ENCODE measurements at places on chromosomes 1 and 21.

DNA sequence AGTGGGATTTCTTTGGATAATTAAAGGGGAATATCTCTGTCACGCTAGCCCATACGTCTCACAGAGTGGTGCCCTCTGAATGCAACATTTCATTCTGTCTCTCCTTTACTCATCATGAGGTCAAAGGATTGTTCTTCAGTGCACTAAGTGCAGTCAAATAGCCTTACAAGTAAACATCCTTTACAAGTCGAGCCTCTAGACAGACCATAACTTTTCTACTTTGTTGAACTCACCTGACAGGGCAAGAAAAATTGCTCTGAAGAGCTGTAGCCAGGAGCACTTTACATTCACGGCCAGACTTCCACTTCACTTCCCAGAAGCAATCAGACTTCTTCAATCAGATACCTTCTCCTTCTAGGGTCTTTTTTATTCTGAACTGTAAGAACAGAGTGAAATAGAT is 768.0 kb upstream of the TMPRSS15 start:
- DNase-seq, result no peak

GRCh38 chr1:56390934-56391731 is 188.2 kb downstream of the PLPP3 start:
- no peak for DNase-seq

DNA sequence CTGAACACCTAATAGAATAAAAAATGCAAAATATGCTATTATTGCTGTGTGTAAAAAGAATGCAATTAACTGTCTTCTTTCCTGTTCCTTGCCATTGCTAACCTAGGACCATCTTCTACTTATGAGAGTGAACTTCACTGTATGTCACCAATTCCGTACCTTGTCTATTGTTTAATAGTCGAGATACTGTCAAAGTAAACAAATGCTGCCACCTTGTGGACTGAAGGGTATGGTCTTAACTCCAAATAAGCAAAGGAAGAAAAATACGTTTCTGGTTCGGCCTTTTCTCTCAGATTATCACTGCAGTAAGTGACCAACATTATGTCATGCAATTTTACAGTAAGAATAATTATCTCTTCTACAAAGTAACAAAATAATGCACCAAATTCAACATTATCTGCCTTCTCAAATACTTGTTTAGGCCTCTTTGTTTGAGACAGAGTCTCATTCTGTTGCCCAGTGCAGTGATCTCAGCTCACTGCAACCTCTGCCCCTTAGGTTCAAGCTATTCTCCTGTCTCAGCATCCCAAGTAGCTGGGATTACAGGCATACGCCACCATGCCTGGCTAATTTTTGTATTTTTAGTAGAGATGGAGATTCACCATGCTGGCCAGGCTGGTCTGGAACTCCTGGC is 133.4 kb downstream of the COP1 start:
- DNase-seq, result no peak

DNA sequence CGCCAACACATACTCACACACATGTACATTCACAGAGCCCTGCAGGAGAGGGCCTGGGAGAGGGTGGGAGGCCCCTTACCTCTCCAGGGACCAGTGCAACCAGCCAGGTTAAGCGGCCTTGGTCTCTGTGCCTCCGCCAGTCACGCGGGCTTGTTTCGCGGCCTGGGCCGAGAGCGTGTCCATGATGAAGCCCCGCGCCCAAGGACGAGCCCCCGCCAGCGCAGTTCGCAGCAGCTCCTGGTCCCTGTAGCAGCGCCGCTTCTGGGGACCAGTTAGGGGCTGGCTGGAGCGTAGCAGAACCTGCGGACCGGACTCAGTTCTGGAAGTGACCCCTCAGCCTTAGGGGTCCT is 7.3 kb upstream of the FAM167B start:
- DNase-seq, result no peak

- no peak for DNase-seq
Observed at GRCh38 chr1:214698559-214698958, 95.6 kb downstream of the CENPF start.

DNA sequence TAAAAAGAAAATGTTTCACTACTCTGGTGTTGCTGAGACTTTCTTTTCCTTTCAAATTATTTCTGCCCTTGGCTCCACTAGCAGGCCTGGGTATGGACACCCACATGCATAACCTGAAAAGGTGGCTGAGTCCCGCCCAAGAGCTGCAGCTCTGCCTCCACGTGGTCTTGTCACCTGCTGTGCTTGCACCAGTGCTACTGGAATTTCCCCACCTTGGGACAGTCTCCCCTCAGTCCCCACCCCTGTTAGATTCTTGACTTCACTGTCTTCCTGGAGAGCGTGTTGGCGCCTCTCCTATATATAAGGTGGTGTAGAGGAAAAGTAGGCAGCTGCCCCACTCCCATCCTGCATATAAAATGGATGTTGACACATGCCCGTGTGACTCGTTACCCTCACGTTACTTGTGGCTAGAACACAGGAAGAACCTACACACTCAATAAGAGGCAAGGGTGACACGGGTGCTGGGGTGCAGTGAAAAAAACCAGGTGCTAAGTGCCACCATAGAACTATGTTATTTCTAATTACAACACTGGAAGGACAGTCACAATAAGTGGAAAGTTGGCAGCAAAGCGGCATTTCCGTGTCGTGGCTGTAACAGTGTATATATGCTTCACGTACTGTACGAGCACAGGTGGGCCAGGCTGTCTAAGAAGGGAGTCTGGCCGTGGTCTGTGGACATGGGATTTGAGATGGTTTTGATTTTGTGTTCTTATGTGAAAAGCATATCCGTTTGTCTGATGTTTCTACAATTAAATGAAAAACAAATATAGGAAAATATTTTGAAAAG is 61.0 kb downstream of the POFUT2 start:
- no peak for DNase-seq

DNA sequence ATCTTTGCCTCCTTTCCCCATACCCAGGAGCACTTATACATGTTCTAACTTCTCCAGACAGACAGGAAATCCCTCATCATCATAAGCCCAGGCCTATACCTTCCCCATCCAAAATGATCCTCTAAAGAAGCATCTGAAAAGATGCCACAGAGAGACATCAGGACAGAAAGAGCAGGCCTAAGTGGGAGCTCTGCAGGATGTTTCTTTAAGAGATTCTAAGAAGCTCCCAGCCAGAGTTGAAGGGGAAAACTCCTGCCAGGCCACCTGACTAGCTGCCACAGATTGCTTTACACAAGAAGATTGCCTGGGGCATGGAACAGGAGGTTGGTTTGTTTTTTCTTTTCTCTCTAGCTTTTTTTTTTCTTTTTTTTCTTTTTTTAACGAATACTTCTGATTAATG is 275.8 kb downstream of the VAV3 start:
- DNase-seq, result no peak

- no peak for DNase-seq
Observed at GRCh38 chr1:172393354-172393753, 27.1 kb upstream of the C1orf105 start.

- DNase-seq, result no peak
Observed at GRCh38 chr1:2415801-2416208, 3.4 kb upstream of the PEX10 start.

GRCh38 chr21:41634211-41634694 is 126.3 kb upstream of the TMPRSS2 start:
- DNase-seq, result no peak

DNA sequence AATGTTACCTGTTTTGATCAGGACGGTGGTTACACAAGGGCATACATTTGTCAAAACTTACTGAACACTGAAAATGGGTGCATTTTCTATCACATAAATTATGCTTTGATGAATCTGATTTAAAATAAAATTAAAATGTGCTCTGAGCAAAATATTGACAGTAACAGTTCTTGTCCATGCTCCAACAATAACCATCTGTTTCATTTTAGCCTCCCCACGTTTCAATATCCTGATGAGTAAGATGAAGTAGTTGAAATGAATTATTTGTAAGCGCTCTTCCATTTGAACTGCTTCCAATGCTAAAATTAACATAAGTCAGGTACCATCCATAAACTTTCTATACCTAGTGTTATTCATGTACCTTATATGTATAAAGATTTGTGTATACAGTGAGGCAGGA is 365.4 kb downstream of the LTN1 start:
- no peak for DNase-seq

DNA sequence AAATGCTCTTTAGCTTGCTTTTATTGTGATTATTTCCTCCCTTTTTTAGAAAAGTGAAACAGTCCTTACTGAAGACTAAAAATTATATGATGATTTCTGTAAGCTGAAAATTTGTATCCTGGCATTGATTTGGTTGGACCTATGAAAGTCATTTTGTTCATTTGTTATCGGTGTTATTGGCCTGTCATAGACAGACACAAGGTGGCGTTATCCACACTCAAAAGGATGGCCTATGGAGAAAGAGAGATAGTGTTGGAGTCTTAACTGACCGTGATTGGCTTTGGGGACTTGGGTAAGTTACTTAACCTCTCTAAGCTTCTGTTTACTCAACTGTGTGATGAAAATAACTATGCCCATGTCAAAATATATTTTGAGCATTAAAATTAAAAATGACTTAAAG is 203.6 kb upstream of the CHODL start:
- DNase-seq, result no peak

- DNase-seq, result peak; percentile 77
Observed at GRCh38 chr1:47175227-47175934, 14.5 kb downstream of the PDZK1IP1 start.

DNA sequence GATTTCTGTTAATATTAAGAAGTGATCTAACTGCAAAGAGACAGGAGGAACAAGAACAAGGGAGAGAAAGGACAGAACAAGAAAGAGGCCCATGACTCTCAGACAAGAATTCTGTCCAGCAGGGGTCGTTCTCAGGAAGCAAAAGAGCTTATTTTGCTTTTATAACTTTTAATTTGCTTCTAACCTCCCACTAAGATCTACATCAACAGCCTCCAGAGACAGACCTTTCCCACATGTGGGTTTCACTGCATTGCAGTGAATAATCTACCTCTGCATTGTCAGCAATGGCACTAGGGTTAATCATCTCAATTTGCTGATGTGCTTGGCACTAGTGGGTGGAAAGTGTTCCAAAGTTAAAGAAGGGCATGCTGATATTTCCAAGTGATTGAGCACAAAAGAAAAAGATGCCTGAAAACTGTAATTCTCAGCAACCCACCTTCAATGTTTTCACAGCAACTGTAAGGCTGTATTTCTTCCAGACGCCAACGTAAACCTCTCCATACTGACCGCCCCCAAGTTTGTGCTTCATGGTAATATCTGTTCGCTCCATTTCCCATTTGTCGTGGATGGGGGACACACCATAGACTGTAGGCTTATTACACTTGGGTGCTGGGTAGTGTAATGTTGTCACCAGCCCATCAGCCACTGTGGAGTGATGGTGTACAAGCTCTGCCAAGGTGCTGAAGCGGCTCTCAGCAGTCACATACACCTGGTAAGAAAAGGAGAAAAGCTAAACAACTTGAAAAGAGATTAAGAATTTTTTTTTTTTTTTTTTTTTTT is 39.5 kb downstream of the TOR3A start:
- DNase-seq, result no peak

GRCh38 chr1:29211086-29212030 is 19.4 kb downstream of the MECR start:
- no peak for DNase-seq

DNA sequence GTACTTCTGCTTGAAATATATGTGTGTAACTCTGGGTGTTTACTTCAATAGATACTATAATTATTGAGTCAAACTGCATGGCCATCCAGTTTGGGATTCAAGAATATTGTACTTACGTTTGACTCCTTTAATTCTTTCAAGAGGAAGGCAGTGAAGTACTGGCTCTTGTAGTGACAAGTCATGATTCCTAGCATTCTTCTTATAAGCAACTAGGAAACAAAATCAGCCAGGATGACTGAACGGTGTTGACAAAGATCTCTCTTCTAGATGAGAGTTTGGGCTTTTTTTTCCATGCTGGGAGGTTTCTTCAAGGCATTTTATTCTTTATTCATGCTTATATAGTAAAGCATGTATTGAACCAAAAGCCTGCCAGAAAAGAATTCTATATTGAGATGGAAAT is 58.3 kb downstream of the CLEC20A start:
- DNase-seq, result no peak

All from ecto neural progenitor cell (in vitro differentiated cells).